ENCODE measurements at places on chromosomes 2 and 18.
A peak's percentile ranks its signal among the peaks of the same experiment; 100 is the strongest.

DNA sequence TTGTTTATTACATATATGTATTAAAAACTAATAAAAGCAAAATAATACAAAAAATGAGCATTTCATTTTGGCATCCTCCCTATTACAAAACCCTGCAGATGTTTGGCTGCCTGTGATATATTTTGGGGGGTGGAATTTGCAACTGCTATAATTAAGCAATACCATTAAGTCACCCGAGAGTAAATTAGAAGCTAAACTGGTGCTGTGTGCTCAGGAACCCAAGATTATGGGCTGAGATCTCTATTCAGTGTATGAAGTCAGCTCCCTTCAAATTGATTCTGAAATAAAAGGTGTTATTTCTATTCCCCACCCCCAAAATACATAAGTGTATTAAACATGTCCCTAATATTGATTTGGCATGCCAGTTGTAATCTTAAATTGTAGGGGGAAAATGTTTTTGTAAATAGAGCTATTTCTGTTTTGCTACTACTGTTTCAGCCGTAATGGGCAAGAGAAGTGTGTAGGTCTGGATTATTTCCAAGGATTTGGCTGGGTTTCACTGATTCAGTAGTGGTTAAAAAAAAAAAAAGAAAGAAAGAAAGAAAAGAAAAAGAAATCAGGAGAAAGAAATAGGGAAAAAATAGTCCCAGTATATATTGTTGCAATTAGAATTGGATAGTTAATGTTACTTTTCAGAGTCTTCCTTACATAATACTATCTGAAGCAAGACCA is 110.9 kb downstream of the SS18 start:
- no peak for DNase-seq

DNA sequence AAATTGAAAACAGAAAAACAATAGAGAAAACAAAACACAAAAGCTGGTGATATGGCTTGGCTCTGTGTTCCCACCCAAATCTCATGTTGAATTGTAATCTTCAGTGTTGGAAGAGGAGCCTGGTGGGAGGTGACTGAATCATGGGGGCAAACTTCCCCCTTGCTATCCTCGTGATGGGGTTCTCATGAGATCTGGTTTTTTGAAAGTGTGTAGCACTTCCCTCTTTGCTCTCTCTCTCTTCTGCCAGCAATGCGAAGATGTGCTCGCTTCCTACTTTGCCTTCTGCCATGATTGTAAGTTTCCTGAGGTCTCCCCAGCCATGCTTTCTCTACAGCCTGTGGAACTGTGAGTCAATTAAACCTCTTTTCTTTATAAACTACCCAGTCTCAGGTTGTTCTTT is 112.3 kb upstream of the UXS1 start:
- no peak for DNase-seq

- peak; percentile 65 for DNase-seq
Measured at GRCh38 chr2:38856165-38856564, 19.6 kb downstream of the DHX57 start.

GRCh38 chr2:16939771-16940170 is 274.1 kb upstream of the CYRIA start:
- no peak for DNase-seq
